ENCODE measurements at places on chromosomes 16 and 17.
A peak's percentile ranks its signal among the peaks of the same experiment; 100 is the strongest.

- DNase-seq: peak; percentile 94
Measured at GRCh38 chr16:22195695-22196558, 10.2 kb upstream of the EEF2K start.

DNA sequence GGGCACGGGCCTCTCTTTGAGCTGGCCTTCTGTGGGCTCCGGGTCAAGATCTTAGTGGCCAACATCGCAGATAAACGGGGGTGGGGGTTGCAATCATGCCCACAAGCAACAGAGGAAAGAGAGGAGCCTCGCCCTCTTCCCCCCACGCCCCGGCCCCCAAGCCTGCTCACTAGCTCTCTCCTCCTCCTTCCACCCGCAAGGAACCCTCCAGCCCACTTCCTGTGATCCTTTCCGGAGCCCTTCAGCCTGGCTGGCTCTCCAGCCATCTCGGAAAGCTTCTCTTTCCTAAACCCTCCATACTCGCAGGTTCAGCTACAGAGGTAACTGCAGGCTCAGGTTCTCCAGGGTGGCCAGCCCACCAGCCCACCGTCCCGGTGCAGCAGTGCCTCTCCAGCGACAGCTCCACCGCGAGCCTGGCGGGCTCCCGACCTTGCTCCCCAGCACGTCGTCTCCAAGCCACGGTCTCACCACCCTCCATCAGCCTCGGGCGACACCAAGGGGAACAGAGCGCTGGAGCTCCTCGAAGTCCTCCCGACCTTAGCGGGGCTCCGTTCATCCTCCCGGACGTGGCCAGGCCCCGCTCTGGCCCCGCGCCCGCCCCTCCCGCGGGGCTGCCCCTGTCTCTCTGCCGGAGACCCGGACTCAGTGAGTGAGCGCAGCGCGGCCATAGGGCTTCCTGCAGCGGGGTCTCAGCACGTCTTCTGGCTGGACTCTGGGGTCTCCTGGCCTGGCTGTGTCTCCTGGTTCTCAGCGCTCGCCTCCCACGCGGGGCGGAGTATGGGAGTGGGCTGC is 12.9 kb upstream of the ODF4 start:
- DNase-seq: peak; percentile 87

DNA sequence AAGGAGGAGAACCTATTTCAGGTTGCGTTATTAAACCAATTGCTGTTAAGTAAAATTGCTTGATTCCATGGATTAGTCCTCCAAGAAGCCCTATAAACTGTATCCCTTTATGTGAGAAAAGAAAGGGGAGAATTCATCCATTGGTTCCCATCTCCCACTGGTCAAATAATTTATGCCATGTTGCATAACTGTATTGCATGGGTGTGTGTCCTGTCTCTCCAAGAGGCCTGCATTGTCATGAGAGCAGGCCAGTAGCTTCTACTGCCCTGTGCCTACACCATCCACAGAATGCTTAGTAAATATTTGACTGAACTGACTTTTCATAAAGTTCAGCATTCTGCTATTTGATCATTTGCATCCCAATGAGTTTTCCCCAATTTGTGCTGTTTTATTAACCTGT is 11.7 kb upstream of the TOB1 start:
- DNase-seq: no peak

DNA sequence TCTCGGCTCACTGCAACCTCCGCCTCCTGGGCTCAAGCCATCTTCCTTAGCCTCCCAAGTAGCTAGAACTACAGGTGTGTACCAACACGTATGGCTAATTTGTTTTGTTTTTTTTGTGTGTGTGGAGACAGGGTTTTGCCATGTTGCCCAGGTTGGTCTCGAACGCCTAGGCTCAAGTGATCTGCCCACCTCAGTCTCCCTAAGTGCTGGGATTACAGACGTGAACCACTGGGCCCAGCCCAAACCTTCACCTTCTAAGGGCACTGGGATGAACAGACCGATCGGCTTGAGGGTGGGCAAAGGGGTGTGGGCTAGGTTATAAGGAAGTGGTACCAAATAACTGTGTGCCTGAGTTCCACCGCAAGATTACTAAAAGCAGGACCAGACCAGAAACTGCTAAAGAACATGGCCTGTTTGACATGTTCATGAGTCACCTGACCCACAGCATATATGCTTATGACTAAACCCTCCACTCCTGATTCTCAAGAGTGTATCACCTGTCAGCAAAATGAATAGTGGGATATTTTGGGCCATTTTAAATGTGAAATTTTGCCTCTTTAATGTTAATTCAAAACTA is 8.1 kb downstream of the TMEM97 start:
- DNase-seq: no peak

- peak; percentile 49 for DNase-seq
Measured at GRCh38 chr17:8038954-8039610, at the start of gene ALOX15B. Gene ALOX15B (plus strand): TSS chr17:8039059. CDS start chr17:8039156, 97 bp downstream.

GRCh38 chr17:72359811-72360210 is 239.0 kb downstream of the SOX9 start:
- DNase-seq: no peak

DNA sequence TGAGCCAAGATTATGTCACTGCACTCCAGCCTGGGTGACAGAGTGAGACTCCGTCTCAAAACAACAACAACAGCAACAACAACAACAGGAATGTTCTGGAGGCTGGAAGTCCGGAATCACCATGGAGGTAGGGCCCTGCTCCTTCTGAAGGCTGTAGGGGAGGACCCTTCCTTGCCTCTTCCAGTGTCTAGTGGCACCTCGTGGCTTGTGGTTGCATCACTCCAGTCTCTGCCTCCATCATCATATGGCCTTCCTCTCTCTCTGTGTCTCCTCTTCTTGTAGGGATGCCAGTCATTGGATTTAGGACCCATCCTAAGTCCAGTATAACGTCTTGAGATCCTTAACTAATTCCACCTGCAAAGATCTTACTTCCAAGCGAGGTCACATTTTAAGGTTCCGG is 14.0 kb downstream of the NAGPA start:
- DNase-seq: no peak

- no peak for DNase-seq
Measured at GRCh38 chr16:31072540-31073141, 1.4 kb downstream of the ZNF668 start.

- peak; percentile 82 for DNase-seq
Measured at GRCh38 chr16:73058616-73059409, 10.9 kb upstream of the ZFHX3 start.

DNA sequence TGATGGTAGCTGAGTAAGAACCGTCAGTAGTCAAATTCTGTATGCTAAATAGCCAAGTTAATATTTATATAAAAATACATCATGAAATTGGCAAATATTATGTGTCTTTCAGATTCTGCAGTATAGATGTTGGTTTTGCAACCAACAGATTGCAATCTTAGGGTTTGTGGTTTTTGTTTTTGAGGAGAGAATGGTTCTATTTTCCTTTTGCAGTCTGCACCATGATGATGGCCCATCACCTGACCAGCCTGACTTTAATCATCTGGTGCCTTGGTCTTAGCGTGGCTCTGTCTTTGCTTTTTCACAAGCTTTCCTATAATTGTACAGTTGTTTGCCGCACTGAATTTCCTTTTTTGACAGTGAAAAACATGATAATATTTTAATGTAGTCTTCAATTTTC is 50.7 kb downstream of the NUP93 start:
- DNase-seq: no peak

DNA sequence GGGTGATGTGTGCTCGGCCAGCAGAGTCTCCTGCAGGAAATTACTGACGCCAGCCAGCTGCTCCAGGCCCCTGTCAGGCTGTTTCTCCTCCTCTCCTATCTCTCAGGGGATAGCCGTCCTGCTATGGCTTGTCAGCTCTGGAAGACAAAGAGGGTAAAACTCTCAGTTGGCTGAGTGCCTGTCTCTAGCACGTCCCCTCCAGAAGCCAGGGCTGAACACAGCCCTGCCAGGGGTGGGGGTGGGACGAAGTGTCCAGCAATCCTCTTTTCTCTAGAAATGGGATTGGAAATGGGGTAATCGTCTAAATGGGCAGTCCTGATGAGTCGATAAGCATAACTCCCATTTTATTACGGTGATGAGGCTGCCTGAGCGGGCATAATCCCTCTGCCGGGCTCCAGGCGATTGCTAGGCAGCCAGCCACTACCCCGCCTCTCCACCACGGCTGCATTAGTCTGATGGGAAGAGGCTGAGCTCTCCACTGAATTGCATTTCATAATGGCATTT is 89.1 kb upstream of the GNAO1 start:
- peak; percentile 73 for DNase-seq

GRCh38 chr17:18218756-18219415 is 6.5 kb upstream of the LLGL1 start:
- DNase-seq: no peak

GRCh38 chr16:2706085-2706484 is 13.9 kb downstream of the PRSS27 start:
- DNase-seq: no peak

DNA sequence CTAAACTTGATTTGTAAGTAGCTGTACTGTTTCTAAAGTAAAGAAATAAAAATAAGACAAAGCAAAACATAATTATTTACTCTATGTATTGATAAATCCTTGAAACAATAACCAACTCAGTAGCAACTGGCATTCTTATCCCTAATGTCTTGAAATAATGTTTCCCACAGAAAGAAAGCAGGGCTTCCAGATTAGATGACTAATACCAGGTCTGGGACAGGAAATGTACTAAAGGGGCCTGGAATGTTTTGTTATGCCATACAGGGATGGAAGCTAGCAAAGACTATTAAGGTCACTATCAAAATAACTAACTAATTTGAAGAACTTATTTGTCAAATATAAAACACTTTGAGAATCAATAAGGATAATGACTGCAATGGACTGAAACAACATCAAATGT is 82.1 kb downstream of the CFDP1 start:
- no peak for DNase-seq

GRCh38 chr17:69282002-69282401 is 44.9 kb downstream of the ABCA5 start:
- no peak for DNase-seq

- no peak for DNase-seq
Measured at GRCh38 chr17:35963663-35964062, 17.6 kb downstream of the CCL16 start.

DNA sequence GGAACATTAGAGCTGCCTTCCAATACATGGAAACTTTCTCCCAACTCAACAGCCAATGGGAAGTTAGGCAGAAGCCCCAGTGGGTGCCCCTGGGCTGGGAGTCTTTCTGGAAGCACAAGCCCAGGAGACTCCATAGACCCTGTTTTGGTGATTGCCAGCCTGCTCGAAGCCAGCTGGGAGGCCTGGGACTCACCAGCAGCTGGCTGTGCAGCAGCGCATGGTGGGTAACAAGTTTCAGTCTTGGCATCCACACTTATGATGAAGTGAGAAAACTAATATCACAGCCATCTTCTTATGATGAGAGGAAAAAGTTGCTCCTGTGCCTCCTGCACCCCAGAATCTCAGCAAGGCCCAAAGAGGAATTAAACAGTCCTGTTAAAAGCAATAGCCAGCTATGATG is 522.5 kb upstream of the CDH5 start:
- no peak for DNase-seq

DNA sequence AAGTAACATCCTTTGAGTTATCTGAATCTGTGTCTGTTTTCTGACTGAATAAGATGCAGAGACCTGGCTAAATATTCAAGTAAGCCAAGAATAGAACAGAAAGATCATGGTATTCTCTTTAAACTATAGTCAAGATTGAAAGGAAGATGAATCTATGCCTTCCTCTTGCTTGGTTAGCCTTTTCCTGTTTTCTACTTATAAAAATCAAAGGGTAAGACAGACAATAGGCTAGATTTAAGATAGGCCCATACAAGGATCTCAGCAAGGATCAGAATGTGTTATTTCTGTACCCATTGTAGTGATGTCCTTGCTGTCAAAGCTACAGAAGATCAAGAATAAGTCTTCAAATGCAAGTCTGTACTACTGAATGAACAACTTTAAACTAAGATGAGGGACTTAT is 7.0 kb upstream of the CDR2 start:
- no peak for DNase-seq

- DNase-seq: peak; percentile 86
Measured at GRCh38 chr17:48597778-48598631, 4.4 kb upstream of the HOXB5 start.

- DNase-seq: no peak
Measured at GRCh38 chr16:22360963-22361659, 13.3 kb downstream of the CDR2 start.

- no peak for DNase-seq
Measured at GRCh38 chr16:75116081-75116910, at the start of gene LDHD. Gene LDHD (minus strand): TSS chr16:75116780. CDS start chr16:75116720, 60 bp downstream.

GRCh38 chr16:57863434-57864160 is 61.3 kb upstream of the KIFC3 start:
- DNase-seq: no peak

DNA sequence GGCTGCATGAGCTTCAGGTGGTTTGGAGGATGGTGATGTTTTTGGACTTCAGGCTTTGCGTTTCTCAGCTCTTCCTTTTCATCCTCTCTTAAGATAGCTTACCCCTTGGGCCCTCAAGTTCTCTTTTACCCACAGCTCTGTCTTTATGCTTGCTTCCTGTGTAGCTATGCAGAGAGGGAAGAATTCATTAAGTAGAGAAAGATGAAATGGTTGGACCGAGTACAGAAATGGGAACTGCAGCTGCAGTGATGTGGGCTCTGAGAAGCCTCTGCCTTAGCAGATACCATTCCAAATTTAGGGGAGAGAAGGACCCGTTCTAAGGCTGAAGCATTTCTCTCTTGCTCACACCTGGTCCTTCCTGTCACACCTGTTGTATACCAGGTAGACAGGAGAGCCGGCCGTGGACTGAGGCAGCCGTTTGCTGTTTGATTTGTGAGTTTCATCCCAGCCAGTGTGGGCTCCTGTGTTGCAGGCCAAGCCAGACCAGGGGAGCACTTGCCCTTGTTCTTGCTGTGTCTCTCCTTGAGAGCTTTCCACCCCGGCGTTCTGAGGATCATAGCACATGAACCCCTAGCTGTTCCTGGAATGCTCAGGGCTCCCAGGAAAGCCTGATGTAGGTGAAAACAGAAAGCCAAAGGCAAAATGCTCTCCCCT is 392.7 kb downstream of the CPPED1 start:
- DNase-seq: no peak

- DNase-seq: peak; percentile 64
Measured at GRCh38 chr16:30984669-30985400, at the start of gene HSD3B7. Gene HSD3B7 (plus strand): TSS chr16:30985207. CDS start chr16:30985659, 452 bp downstream.

DNA sequence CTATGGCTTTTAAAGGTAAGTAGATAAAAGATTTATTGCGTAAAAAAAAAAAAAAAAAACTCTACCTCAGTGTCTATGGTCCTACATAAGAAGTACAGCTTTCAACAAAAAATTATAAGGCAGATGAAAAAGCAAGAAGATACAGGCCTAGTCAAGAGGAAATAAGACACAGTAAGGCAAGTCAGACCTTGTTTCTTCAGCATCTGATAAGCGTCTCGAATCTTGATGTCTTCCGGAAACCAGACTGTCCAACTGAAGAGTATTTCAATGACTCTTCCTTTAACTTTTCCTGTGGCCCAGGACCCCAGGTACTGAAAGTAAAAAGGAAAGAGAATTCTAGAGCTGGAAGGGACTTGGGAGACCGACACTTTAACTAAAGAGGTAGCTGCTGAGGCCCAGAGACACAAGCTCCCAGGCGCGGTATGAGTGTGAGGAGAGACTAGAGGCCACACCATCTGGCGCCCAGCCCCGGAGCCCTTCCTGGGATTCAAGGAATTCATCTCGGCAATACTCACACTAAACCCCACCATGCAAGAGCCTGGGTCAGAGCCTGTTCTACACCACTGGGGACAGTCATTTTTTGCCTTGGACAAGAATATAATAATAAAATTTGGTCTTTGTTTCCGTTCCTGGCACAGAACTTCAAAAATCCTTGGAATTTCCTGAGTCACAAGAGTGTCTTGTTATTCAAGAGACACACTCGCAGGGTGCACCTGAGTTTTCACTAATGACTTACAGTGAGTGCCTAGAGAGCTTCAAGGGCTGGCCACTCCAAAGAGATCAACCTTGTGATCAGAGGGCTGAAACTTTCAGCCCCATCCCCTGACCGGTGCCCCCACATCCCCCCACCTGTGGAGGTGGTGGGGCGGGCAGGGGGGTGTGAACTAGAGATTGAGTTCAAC is 18.6 kb downstream of the GGA2 start:
- no peak for DNase-seq
